Stimulated activated CD8-positive, alpha-beta memory T cell treated with anti-CD3 and anti-CD28 coated beads, Interleukin-4, amount 100 ng/mL, for 1 hour (primary cell): ENCODE measurements at places on chromosomes 3 and 15.

- no peak for DNase-seq
Observed at GRCh38 chr15:51089699-51090453, 4.8 kb downstream of the TNFAIP8L3 start.

DNA sequence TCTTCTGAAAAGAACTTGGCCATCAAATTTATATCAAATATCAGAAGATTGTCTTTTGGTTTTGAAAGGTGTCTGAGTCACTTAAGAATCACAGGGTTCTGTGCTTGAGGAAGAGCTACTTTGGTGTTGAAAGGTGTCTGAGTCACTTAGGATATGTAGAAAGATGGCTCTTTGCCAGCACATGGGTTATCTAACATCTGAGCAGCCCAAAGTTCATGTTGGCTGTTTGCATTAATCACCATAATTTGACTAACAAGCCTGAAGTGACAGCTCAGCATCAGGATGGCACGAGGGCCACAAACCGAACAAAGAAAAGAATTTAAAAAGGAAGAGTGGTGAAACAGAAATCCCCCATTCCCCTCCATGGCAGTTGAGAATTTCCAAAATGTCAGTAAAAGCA, 190.5 kb upstream of the CMC1 start:
- no peak for DNase-seq

- no peak for DNase-seq
Observed at GRCh38 chr3:89964347-89964746, 856.9 kb downstream of the EPHA3 start.

GRCh38 chr3:187136936-187137335, 2.4 kb downstream of the RPL39L start:
- no peak for DNase-seq

DNA sequence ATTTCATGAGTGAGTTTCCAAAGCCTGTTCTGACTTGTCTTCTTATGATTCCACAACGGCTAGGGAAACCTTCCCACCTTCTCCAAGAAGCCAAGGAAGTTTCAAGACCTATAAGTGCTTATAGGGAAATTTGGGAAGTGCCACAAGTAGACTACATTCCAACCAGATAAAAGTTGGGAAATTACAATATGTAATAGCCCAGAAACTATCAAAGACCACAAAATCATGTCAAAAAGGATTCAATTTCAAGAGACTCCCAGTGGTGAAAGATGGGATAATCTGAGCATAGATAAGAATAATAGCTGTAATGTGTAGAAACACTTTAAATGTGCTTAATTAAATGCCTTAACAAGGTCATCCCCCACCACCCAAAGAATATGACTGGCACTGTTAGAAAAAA, 169.2 kb upstream of the SLC2A2 start:
- no peak for DNase-seq
